ENCODE measurements at places on chromosomes 1 and 21. TPM values are rescaled to one million over a fixed set of nuclear protein-coding genes. Genes with fewer than 3 reads are reported as not detected.

Gene MSH4
- polyA plus RNA-seq = 0.26 TPM

Gene CTSS
- polyA plus RNA-seq = 13.5 TPM

Gene CHD5
- polyA plus RNA-seq = 0.54 TPM

Gene PLEKHA6
- 41.1 TPM for polyA plus RNA-seq

Gene SETSIP
- polyA plus RNA-seq = 0.80 TPM

Gene HNRNPU
- polyA plus RNA-seq = 664 TPM
